ENCODE measurements at places on chromosomes 1 and 21. TPM values are rescaled to one million over a fixed set of nuclear protein-coding genes. Genes with fewer than 3 reads are reported as not detected.

Gene BRINP3
- polyA plus RNA-seq: 3.8 TPM

Gene PPFIA4
- polyA plus RNA-seq: 6.7 TPM

Gene DCDC2B
- not detected for polyA plus RNA-seq

GRCh38 chr1:179168536-179168935 lies 60.9 kb downstream of the ABL2 start:
- no peak for DNase-seq

DNA sequence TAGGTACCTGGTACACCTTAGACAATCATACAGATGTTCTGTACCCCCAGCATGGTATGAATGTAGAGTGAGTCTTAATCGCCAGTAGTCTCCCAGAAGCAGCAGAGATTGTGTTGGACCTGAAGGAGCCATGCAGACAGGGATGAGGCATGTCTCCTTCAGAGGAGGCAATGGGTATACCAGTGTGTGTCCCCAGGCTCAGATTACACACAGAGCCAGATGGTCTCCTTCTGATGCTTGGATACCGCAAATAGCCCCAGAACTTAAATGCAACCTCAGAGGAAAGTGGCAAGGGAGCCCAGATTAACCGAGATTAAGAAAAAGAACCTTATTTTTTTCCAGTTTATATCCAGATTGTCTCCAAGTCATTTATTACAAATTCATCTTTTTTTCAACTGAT lies 96.8 kb upstream of the C21orf91 start:
- no peak for DNase-seq

DNA sequence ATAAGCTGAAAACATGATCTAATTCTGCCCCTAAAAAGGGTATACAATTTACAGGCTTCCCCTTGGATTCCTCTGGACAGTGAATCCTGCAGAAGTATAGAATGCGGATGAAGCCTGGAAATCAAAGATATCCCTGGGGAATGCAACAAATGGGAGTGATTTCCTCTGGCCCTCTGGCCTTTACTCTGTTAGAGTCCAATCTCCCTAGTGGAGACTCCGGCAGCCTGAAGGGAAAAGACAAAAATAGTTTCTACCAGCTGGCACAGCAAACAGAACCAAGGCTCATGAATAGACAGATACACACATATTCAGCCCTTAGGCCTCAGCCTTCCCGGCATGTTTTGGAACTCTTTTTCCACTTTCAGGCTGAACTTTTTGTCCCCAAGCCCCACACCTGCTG lies 3.9 kb upstream of the LRRC52 start:
- DNase-seq: no peak

Gene KLHDC7A
- 0.25 TPM for polyA plus RNA-seq

GRCh38 chr21:15437883-15438282 lies 291.9 kb upstream of the USP25 start:
- DNase-seq: no peak

Gene BMP8B
- polyA plus RNA-seq: 10.3 TPM

- no peak for DNase-seq
Observed at GRCh38 chr1:47059376-47059775, 7.7 kb upstream of the CYP4Z1 start.

- DNase-seq: no peak
Observed at GRCh38 chr1:27668121-27668807, 3.7 kb downstream of the IFI6 start.

- no peak for DNase-seq
Observed at GRCh38 chr1:7786795-7787194, 2.7 kb downstream of the PER3 start.

- peak; percentile 27 for DNase-seq
Observed at GRCh38 chr1:226482196-226482595, 66.4 kb upstream of the STUM start.

Gene SYCP1
- polyA plus RNA-seq: not detected
